ENCODE measurements at places on chromosomes 3 and 15. TPM values are rescaled to one million over a fixed set of nuclear protein-coding genes. Genes with fewer than 3 reads are reported as not detected.
A peak's percentile ranks its signal among the peaks of the same experiment; 100 is the strongest.

Gene FAM81A
- not detected for total RNA-seq

Gene PYGO1
- total RNA-seq = not detected

Gene LMAN1L
- total RNA-seq = 0.93 TPM

Gene CFAP91
- total RNA-seq = not detected

Gene RTP4
- 1.5 TPM for total RNA-seq

Gene REC114
- total RNA-seq = not detected

Gene DNAH1
- total RNA-seq = 50.7 TPM

Gene PLA2G4D
- total RNA-seq = not detected

Gene GOLGA8O
- total RNA-seq = 1.2 TPM

Gene GALNT15
- total RNA-seq = not detected

- no peak for DNase-seq
Observed at GRCh38 chr3:138019281-138020069, 9.5 kb downstream of the CLDN18 start.

- no peak for DNase-seq
Observed at GRCh38 chr3:190558796-190559195, 44.9 kb downstream of the IL1RAP start.

GRCh38 chr3:133926736-133927539 lies 31.3 kb upstream of the RAB6B start:
- DNase-seq = no peak

DNA sequence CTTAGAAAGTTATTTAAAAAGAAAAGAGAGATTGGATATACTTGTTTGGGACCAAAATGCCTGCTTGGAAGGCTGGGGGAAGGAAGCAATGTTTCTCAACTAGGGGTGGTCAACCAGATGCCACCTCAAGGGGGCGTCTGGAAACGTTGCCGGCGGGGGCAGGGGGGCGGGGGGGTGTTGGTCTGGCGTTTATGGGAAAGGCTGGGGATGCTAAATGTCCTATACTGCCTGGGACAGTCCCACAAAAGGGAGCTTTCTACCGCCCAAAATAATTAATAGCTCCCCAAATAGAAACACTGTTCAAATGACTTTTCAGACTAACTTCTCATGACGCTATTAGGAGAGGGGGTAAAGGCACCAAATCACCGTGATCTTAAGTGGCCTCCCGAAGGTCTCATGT lies 2.2 kb downstream of the POLG start:
- no peak for DNase-seq

GRCh38 chr3:99683465-99683864 lies 45.1 kb downstream of the COL8A1 start:
- no peak for DNase-seq

- DNase-seq = no peak
Observed at GRCh38 chr3:72171946-72172345, 387.0 kb upstream of the PROK2 start.

DNA sequence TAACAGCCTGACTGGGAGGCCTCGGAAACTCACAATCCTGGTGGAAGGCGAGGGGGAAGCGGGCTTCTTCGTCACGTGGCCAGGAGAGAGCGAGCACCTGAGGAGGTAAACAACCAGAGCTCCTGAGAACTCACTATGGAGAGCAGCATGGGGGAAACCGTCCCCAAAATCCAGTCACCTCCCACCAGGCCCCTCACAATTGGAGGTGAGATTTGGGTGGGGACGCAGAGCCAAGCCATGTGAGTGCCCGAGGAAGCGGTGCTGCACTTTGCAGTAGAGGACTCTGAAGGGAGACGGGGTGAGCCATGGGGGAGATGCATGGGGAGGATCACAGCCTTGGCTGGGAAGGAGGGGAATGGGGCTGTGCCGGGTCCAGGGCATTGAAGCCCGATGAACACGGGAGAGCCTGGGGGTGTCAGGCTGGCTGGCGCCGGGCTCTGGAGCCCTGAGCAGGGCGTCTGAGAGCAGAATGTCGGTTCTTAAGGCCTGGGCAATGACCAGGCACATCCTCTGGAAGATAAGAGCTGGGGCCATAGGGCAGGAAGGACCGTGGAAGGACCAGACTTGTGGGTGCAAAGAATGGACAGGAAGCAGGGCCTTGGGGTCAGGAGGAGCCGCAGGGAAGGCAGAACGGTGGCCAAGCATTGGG lies 117.7 kb downstream of the GABRG3 start:
- DNase-seq = no peak

- DNase-seq = no peak
Observed at GRCh38 chr15:61921093-61921492, 139.2 kb downstream of the VPS13C start.

DNA sequence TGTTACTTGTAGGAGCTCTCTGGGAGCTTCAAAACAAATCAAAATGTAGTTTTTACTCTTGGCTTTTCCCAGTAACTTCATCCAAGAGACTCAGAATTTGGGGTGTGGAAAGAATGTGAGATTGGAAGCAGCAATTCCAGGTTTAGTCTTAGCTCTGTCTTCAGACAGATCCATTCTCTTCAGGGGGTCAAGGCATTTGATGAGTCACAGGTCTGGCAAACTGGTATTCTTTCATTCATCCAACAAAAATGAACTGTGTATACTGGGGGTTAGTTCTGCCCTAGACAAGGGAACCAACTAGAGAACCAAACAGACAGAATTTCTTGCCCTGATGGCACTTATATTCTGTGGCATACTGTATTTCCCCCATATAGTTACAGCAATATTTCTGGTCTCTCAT lies 36.3 kb upstream of the CADPS start:
- DNase-seq = no peak

- DNase-seq = no peak
Observed at GRCh38 chr3:136883967-136884720, 22.1 kb downstream of the NCK1 start.

DNA sequence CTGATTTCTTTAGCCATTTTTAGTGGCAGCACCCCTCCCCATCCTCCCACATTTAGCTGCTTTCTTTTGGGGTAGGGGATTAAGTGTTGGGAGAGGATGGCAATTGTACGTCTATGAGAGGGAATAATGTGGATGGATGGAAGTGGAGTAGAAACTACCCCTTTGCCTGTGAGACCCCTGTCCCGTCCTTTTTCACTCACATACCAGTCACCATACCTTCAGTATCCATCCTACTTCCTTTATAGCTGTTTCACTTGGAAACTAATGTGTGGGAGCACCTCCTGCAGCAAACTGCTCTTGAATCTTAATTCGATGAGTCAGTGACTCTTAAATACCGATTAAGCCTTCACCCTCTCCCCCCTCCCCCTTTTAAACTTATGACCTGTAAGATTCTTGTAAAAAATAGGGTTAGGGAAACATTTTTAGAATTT lies 730 bp downstream of the SPRED1 start:
- no peak for DNase-seq

DNA sequence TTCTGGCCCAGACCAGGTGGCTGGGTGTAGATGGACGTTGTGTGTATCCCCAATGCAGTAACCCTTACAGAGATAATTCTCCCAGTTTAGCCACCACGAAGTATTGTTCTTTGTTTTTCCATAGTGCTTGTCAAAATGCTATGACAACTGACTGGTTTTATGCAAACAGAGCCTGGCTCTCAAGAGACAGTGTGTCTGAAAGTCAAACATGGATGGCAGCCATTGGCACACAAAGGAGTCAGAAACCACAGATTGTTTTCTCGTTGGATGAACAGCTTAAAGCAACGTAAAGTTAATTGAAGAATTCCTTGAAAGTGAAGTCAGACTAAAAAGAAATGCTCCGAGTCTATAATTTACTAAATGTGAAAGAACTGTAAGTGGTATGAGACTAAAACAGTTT lies 91.2 kb downstream of the FILIP1L start:
- DNase-seq = no peak

GRCh38 chr3:82824491-82824890 lies 1063.0 kb upstream of the GBE1 start:
- DNase-seq = no peak

DNA sequence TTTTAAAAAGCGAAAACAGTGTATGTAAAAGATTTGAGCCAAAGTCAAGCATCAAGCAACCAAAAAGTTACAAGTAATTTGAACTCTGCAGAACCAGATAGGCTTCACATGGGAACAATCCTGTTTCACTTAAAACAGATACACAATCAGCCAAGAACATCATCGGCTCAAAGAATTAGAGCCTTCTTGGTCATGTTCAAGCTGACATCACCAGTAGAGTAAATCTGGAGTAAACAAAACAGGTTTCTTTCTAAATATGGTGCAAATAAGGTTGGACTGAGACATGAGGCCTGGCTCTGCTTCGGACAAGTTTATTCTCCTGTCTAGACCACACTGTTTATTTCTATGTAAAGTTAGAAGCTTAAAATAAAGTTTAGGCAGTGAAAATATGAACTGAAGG lies 116.0 kb downstream of the GMNC start:
- DNase-seq = no peak

DNA sequence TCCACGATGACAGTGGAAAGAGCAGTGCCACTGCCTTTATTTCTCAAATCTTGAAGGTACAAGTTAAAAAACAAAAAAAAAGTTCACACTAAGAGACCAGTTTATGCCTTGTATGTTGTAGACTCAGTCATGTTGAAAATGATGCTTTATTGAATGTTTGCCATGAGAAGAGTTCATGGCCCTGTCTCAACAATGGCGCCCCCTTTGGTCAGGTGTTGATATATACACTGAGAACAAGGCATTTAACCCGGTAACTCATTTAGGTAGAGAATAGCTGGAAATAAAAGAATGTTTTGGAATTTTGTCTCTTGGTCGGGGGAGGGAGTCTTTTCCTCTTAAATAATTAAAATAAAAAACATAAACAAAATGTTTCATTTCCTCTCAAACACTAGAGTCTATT lies 145.6 kb upstream of the SLC2A2 start:
- no peak for DNase-seq

DNA sequence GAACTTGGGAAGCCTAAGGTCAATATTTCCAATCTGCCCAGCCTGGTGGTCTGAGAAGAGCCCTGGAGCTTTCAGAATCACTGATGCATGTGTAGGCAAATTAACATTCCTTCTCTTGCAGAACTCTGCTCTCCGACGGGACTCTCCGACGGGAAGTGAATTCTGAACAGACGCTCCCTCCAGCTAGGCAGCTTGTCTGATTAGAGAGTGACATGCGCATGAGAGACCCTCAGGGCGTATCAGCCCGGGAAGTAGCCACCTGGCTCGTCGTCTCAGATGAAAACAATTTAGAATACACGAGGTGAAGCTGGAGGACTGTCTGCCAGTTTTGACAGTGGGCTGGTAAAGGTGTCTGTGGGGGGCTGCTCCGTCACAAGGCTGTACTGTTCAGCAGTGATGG lies 103.1 kb downstream of the DGKG start:
- DNase-seq = no peak

GRCh38 chr3:50272911-50273688 lies 4.2 kb downstream of the SEMA3B start:
- DNase-seq = peak; percentile 91

GRCh38 chr3:131778526-131778925 lies 256.3 kb downstream of the CPNE4 start:
- no peak for DNase-seq

DNA sequence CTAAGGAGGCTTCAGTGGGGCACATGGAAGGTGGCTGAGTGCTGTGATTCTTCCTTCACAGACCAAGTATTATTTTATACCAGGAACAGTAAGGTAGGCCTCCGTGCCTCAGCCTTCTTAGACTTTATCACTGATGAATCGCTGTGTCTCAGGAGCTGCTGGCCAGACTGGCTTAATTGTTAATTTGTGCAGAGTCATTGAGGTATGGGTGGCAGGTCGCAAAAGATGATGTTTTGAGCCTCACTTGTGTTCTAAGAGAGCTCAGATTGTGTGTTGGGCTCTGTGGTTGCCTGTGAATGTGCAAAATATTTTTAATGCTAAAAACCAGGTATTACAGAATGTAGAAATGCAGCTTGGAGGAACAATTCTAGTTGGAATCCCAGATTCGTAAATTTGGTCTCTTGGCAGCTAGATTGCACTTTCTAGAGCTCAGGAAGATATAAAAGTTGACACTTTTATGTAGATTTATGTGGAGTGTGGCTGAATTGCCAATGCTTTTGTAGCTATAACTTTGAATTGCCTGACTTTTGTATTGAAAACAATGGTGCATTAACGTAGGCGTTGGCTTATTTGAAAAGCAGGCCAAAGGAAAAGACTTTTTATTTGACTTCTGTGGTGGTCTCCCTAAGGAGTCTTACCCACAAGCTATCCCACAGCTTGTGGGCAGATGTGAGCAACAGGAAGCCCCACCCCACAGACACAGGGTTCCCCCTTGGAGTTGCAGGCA lies 53.4 kb downstream of the LARS2 start:
- no peak for DNase-seq

DNA sequence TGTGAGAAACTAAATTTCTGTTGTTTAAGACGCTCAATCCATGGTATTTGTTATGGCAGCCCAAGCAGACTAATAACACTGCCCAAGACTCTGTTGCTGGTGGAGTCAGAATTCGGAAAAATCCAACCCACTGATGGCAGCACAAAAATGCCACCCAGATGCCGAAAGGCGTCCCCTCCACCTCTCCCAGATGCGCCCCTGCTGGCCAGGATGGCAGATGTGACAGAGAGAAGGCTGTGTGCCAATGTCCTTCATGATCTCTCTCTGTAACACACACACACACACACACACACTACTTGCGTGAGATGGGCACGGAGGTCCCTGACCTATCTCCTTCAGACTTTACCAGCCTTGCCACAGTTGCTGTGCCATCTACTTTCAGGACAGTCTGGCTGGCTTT lies 10.9 kb upstream of the LYSMD4 start:
- no peak for DNase-seq

DNA sequence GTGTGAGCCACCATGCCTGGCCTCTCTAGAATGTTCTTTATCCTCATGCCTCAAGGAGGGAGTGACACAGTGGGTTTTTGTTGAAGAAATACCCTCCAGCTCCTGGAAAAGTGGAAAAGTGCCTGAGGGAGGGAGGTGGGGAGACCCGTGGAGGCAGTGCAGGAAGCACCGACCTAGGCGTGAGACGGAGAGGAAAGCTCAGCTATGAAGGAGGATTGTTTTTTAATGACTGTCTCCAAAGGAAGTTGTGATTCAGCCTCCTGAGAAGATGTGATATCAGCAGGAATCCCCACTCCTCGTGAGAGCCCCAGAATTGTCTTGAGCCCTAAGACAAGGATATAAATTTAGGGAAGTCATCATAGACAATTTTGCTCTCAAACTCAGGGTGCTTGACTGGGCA lies 21.7 kb downstream of the RPLP1 start:
- DNase-seq = no peak

GRCh38 chr15:90460142-90460824 lies 69.4 kb upstream of the CRTC3 start:
- no peak for DNase-seq

DNA sequence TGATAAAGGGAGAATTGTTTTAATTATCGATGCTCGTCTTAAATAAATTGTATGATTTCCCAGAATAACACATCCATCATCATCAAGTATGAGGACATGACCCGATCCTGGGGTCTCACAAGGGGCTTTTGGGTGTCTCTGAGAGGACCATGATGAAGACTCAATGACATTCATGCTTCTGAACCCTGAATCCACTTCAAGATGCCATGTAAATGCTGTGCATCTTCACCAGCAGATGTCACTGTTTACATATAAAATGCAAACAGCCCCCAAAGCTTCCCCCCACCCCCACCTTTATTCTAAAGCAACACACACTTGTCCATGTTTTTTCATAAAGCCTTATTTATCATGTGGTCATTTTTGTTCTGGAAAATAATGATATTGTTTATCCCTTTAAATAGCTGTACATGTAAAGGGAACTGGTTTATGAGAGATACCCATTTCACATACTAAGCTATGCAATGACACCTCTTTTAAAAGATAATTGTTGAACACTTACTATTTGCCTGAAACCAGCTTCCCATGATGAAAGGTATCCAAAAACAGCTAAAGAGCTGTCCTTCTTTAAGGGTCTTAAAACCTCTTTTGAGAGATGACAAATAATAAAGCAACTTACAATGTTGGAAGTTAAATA lies 69.7 kb upstream of the UBE3A start:
- DNase-seq = no peak

Measured in CD4-positive, alpha-beta T cell (primary cell).